Stimulated activated naive CD4-positive, alpha-beta T cell (primary cell): ENCODE measurements at places on chromosomes 2 and 18.

DNA sequence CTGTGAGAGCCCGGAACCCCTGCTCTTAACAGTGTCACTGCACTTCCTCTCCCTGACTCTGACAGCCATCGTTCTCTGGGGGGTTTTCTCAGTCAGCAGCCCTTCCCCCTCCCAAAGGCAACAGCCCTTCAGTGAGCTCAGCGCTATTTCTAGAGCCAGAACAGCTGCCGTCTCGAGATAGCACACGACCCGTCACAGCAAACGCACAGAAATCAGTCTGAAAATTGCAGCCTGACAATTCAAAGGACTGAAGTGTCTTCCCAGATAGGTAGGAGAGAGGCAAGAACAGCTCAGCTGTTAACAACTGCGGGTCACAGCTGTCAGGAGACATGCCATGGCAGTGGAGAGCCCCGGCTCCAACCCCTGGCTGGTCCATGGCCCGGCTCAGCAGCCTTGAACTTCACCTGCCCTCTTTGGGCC is 45.4 kb downstream of the ST8SIA5 start:
- DNase-seq: no peak

- DNase-seq: no peak
Measured at GRCh38 chr2:172283476-172283875, 143.9 kb upstream of the ITGA6 start.

DNA sequence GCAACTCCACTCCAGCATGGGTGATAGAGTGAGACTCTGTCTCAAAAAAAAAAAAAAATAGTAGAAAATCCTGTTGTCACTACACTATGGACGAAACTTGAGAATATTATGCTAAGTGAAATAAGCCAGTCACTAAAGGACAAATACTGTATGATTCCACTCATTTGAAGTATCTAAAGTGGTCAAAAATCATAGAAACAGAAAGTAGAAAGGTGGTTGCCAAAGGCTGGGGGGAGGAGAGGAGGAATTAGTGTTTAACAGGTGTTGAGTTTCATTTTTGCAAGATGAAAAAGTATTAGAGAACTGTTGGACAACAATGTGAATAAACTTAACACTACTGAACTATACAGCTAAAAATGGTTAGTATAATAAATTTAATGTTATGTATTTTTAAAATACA is 18.8 kb upstream of the RMP24 start:
- no peak for DNase-seq

DNA sequence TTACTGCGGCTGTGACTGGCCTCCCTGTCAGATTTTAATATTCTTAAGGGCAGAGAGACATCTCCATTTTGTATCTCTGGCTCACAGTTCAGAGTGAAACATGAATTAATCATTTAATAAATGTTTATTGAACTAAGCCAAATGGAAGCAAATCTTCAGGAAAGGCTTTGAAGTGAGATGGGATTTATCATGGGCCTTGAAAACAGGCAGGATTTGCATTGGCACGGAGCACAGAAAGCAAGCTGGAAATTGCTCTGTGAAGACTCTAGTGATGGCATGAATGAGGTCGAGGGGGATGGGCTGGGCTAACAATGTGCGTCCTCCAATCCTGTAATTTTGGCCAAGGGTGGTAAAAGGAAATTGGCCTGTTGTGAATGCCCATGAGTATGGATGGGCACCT is 369.8 kb upstream of the SOX11 start:
- DNase-seq: no peak

- DNase-seq: no peak
Measured at GRCh38 chr2:63465633-63466032, 122.6 kb downstream of the WDPCP start.

- no peak for DNase-seq
Measured at GRCh38 chr2:117411983-117412382, 402.5 kb upstream of the DDX18 start.

DNA sequence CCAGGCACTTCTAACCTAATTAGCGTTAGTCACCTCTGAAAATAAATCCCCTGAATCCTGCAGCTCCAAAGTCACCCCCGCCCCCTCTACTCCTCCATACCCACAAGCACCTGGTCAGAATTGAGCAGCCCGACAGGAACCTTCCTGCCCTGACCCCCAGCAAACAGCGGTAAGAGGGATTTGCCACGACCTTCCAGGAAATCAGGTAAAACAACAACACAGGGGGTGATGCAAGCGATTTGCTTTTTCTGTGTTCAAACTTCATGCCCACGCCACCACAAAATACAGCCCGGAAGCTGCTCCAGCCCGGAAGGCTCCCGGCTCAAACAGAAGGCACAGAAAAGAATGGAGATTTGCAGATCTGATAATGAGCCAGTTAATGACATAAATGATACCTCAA is 367.1 kb downstream of the GPD2 start:
- DNase-seq: no peak

DNA sequence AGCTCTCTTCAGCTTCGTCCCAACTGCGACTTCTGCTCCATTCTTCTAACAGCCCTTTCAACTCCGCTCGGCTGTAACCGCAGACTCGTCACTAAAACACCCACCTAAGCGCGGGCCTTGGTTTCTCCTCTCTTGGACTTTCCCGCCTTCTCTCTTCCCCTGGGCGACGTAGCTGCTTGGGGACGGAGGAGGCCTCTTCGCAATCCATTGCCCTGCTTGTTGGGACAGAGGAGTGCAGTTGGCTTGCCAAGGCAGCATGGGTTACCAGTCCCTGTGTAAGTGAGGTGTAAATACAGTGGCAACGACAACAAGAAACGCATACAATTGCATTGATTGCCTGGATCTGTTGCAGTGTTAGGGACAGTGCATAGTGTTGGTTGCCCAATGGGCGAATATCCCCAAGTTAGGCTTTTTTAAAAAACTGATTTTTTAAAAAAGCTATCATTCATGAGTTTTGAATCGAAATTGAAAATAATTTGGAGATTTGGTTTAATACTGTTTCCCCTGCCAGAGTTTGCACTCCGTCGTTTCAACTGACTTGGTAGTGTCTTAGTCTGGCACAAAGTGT is 484 bp upstream of the DARS1 start:
- DNase-seq: peak; percentile 67

GRCh38 chr2:30500699-30501098 is 53.7 kb downstream of the LCLAT1 start:
- no peak for DNase-seq

DNA sequence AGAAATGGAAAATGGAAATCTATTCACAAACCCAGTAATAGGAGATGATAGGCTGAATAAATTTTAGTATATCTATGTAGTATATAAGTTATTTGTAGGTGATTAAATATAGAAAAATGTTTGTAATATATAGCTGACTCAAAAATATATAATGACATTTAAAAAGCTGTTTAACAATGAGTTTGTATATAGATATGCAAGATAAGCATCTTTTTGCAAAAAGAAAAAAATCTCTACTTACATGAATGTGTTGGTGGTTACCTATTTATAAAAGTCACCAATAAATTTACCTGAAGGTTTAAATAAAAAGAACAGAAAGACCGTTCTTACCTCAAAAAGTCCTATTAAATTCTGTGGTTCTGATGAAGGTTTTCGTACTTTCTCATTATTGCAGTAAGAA is 71.3 kb downstream of the LRPPRC start:
- no peak for DNase-seq

- no peak for DNase-seq
Measured at GRCh38 chr2:137964859-137965459, 686 bp downstream of the HNMT start.

- no peak for DNase-seq
Measured at GRCh38 chr2:207073801-207074678, 91.7 kb downstream of the KLF7 start.

- DNase-seq: no peak
Measured at GRCh38 chr2:102111823-102112222, 30.7 kb upstream of the IL1R1 start.

DNA sequence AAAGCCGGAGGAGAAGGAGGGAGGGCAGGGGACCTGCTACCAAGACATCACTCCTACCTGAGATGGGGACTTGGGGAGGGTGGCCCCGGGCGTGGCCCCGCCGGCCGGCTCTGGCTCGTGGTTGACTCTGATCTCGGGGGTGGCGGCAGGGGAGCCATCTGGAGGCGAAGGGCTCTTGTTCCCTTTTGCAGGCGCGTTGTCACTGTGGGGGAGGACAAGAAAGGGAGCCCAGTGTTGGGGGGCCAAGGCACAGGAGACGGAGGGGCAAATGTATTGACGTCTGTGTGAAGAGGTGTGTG is 48.1 kb downstream of the BIN1 start:
- DNase-seq: no peak

- no peak for DNase-seq
Measured at GRCh38 chr2:230130668-230131364, 62.1 kb upstream of the SLC16A14 start.

DNA sequence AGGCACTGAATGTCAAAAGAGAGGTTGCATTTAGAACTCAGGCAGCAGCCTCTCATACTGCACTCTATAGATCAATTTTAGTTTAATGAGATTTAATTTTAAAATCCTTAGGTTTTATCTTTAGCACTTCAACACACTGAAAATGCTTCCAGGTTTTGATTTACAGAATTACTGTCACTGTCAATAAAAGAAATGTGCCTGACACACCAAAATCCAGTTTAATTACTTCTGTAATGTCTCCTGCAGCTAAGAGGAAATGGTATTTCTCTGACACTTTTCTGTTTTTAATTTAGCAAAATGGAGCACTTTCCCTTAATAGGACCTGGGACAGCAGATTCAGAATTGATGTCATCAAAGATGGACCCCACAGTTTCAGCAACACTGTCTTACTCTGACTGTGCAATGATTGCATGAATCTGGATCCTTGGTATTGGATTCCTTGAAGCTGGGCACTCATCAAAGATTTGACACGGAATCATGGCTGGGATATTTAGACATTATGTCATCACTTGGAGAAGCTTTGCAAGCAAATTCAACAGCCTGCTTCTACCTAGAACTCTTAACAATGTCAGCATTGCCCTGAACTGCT is 576.5 kb downstream of the NRXN1 start:
- DNase-seq: no peak

DNA sequence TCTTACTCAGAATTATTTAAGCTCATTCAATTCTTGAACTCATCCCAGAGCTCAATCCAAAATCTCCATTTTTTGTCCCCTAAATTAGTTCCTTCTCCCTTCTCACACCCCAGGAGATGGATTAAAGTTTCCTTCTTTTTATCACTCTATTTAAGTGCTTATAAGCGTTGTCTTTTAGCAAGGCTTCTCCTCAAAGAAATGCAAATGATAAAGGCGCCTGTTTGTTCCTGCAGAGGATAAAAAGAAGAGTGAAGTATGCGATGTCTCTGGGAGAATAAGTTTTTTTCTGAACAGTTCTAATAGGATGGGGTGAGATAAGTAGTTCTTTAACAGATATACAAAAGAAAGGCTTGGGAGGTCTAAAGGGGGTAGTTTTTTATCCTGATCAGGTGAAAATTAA is 303.3 kb downstream of the CNTNAP5 start:
- DNase-seq: no peak

- no peak for DNase-seq
Measured at GRCh38 chr2:222561817-222562645, 93.9 kb downstream of the FARSB start.

DNA sequence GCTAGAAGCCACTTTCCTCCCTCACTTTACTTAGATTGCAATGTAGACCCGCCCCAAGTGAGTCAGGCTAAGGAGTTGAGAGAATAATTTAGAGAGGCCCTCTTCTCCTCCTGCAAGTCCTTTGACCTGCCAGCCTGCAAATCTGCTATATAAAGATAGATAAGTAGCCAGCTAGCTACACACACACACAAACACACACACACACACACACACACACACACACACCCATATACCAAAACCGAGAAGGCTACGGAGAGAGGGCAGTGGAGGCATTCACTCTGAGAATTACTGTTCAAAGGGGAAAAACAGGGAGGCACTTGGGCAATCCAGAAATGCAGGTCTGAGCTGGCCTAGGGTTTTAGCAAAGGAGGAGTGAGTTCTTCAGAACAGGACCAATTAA is 23.0 kb upstream of the SMAD7 start:
- no peak for DNase-seq

DNA sequence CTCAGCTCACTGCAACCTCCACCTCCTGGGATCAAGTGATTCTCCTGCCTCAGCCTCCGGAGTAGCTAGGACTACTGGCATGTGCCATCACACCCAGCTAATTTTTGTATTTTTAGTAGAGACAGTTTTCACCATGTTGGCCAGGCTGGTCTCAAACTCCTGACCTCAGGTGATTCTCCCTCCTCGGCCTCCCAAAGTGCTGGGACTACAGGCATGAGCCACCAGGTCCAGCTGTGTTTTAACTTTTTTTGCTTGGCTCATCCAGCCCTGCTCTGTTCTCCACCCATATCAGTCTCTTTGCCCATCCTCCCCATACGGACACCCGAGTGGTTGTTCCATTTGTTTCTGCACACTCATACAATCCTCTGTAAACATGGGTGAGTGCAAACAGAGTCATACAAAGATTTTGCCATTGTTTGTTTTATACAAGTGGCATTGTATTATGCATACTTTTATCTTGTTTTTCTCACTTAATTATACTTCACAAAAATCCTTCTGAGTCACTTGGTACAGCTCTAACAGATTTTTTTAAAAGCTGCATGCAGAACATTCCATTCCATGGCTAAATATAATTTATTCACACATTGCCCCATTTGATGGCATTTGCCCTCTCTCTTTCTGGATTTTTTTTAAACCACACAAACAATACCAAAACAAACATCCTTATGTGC is 5.3 kb downstream of the APOB start:
- DNase-seq: no peak

DNA sequence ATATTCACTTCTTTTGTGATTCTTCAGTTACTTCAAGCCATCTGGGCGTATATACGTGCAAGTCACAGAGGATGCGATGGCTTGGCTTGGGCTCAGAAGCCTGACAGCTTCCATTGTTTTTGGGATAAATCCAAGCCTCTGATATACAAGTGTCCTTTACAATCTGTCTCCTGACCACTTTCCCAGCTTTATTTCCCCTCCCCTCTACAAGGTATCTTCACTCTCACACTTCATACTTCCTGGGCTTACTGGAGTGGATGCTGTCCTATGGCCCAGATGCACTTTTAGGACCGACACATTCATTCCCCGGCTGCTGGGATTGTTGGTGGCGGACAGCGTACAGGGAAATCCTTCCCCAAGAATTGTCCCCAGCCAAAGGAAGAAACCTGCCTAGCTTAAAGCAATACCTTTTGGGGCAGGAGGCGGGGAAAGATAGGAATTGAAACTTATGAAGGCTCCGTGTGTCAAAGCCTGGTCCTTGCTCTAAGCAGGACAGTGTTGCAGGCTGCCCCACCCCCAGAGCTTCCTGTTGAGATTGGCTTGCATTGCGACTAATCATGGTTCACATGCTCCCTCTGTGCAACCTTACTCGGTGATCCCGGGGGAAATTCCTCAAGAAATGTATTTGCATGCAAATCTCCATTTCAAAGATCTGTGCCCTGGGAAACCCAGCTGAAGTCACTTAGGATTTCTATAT is 802.9 kb upstream of the ID2 start:
- DNase-seq: no peak

- no peak for DNase-seq
Measured at GRCh38 chr18:63197246-63197869, 122.2 kb downstream of the BCL2 start.
